ENCODE measurements at places on chromosomes 7 and 10.
A peak's percentile ranks its signal among the peaks of the same experiment; 100 is the strongest.

GRCh38 chr10:93973748-93974445 is 19.8 kb upstream of the PLCE1 start:
- H3K36me3 ChIP-seq: no peaks in the 10 kb centered on the region
- no peak overlapping the region for H3K4me3 ChIP-seq
- H3K27me3 ChIP-seq: peaks cover 3% of the 10 kb centered on the region
- no peak for DNase-seq
- no peaks in the 10 kb centered on the region for H3K4me1 ChIP-seq

GRCh38 chr7:135151132-135151531 is 3.3 kb downstream of the TMEM140 start:
- H3K36me3 ChIP-seq: no peaks in the 10 kb centered on the region
- no peaks in the 10 kb centered on the region for H3K27me3 ChIP-seq
- H3K4me3 ChIP-seq: no peak overlapping the region
- peak overlapping the region; percentile 50 for H3K27ac ChIP-seq
- no peak for DNase-seq

DNA sequence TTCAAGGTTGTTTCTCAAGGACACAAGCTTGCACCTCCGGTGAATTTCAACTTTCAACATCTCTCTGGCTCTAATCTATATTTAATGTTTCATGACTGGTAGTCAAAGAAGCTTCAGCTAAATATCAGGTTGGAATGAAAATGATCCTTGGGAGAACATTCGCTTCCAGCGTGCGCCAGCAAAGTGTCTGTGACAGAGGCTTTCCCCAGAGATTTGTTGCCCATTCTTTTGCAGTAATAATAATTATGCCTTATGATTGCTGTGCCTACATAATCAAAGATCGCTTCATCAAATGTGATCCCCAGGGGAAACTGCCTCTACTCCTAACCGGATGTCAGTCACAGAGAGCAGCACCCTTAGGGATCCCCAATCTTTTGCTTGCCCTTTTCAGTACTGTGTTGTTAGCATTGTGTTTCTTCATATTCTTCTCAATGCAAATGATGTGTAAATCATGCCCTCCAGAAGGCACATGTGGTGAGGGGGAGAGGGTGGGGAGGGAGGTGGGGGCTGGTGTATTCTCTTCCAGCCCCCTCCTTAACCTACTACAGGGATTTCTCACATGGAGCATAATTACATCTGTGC is 30.5 kb downstream of the FZD1 start:
- H3K4me1 ChIP-seq: no peaks in the 10 kb centered on the region
- no peak overlapping the region for H3K4me3 ChIP-seq
- no peak overlapping the region for H3K27ac ChIP-seq
- no peak for DNase-seq

DNA sequence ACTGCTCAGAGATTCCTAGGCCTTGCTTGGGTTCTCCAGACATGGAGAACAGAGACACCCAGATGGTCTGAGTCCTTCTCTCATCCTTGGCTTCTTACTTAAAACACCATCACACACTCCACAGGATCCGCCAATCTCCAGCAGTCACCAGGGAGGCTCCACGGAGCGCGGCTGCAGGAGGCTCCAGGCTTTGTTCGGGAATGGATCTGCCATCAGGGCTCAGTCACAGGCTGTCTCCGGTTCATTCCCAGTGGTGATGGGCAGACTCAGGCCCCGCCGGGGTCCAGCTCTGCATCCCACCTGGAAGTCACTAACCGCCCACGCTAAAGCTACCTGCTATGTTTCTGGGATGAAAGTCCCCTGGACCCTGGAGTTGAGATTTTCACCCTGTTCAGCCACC is 312.9 kb downstream of the TCERG1L start:
- H3K4me3 ChIP-seq: no peak overlapping the region
- no peaks in the 10 kb centered on the region for H3K4me1 ChIP-seq
- H3K27ac ChIP-seq: no peak overlapping the region

DNA sequence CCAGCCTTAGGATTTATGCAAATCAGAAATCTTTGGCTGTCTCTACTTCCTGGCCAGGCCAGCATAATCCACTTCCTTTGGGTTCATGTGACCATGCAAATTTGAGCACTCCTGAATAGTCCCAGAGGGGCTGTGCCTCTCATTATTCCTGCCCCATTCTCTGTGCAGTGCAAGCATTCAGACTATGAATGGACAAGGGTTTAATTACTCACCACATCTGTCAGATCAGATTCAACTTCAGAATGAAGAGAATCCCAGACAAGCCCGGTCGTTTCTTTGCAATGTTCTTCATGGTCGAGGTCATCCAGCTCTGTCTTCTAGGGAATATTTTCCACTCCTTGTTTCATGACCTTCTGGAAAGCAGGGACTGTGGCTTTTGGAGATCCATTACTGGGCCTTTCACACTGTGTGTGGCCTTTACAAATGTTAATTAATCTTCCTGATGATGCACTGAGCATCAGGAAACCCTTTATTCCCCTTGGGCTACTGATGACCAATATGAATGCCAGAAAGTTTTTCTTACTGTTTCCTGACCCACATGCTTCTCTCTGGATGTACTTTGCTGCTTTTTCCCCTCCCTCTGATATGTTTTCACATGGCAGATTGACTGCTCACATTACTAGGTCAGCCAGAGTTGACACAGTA is 217.6 kb upstream of the TCF7L2 start:
- no peak overlapping the region for H3K4me3 ChIP-seq
- H3K36me3 ChIP-seq: no peaks in the 10 kb centered on the region
- peaks cover 13% of the 10 kb centered on the region for H3K4me1 ChIP-seq
- DNase-seq: no peak
- no peaks in the 10 kb centered on the region for H3K27me3 ChIP-seq

DNA sequence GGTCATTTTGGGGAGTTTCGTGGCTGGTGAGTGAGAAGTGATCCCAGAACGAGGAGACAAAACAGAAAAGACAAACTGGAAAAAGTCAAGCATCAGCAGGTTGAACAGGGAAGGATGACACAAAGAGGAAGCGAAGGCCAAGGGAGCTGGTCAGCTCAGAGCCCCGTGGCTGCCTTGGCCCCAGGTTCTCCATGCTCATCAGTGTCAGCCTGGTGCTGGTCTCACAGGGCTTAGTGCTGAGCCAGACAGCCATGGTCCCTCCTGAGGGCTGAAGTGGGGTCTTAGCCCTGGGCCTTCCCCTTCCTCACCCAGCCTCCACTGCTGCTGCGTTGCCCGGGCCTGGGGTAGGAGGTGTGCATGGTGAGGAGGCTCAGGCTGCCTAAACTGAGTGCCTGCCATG is 183.6 kb downstream of the PFKFB3 start:
- no peak for DNase-seq
- no peak overlapping the region for H3K27ac ChIP-seq
- H3K4me3 ChIP-seq: no peak overlapping the region
- no peaks in the 10 kb centered on the region for H3K4me1 ChIP-seq
- H3K36me3 ChIP-seq: no peaks in the 10 kb centered on the region

DNA sequence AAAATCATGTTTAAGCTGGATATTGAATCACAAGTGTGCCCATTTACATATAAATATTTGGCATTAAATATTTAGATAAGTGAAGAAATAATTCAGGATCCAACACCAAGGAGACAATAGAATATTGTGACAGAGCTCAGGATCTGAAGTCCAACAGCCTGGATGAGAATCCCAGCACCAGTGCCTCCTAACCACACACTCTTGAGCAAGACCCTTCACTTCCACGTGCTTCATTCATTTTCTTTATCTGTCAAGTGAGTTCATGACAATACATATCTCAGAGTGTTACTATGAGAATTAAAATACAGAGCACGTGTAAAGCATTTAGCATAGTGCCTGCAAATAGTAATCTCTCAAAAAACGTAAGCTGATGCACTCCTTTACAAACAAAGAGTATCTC is 78.4 kb upstream of the IKZF1 start:
- H3K4me3 ChIP-seq: no peak overlapping the region
- H3K4me1 ChIP-seq: no peaks in the 10 kb centered on the region
- DNase-seq: no peak
- H3K36me3 ChIP-seq: no peaks in the 10 kb centered on the region

DNA sequence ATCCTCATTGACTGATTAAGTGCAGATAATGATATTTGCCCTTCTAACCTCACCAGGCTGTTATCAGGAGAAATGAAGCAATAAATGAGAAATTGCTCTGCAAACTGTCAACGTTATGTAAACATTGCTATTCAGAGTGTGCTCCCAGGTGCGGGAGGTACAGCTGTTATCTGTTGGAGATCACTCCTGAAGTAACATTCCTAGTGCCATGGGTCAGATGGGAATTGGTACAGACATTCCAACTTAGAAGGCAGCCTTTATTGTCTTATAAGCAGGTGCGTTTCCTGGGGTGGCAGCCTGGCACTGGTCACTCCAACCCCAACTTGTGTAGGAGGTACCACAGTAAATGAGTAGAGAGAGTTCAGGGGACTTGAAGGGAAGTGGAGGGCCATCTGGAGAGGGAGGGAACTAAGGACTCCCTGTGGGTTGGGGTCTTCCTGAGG is 36.8 kb downstream of the HK1 start:
- peaks cover 26% of the 10 kb centered on the region for H3K4me1 ChIP-seq
- H3K36me3 ChIP-seq: no peaks in the 10 kb centered on the region
- H3K27ac ChIP-seq: no peak overlapping the region

DNA sequence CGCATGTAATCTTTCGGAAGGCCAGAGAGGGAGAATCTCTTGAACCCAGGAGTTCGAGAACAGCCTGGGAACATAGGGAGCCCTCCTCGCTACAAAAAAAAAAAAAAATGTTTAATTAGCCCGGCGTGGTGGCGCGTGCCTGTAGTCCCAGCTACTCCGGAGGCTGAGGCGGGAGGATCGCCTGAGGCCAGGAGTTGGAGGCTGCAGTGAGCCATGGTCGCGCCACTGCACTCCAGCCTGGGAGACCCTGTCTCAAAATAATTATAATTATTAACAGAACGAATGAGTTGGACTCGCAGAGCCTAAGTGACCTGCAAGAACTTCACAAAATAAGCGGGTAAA is 794 bp downstream of the PCGF6 start:
- H3K36me3 ChIP-seq: peaks cover 29% of the 10 kb centered on the region
- H3K4me1 ChIP-seq: peaks cover 7% of the 10 kb centered on the region
- peak overlapping the region; percentile 81 for H3K27ac ChIP-seq
- H3K4me3 ChIP-seq: peak overlapping the region; percentile 86

GRCh38 chr10:16787361-16787791 is 29.8 kb downstream of the RSU1 start:
- DNase-seq: no peak
- no peaks in the 10 kb centered on the region for H3K36me3 ChIP-seq
- H3K27me3 ChIP-seq: no peaks in the 10 kb centered on the region
- H3K4me1 ChIP-seq: no peaks in the 10 kb centered on the region
- no peak overlapping the region for H3K27ac ChIP-seq
- H3K4me3 ChIP-seq: no peak overlapping the region

GRCh38 chr10:3780771-3781467 is 4.1 kb downstream of the KLF6 start:
- H3K36me3 ChIP-seq: peaks cover 52% of the 10 kb centered on the region
- H3K4me3 ChIP-seq: peak overlapping the region; percentile 96

GRCh38 chr7:73909051-73909941 is 48.3 kb downstream of the TMEM270 start:
- H3K4me1 ChIP-seq: peaks cover 13% of the 10 kb centered on the region
- H3K27me3 ChIP-seq: no peaks in the 10 kb centered on the region
- DNase-seq: peak; percentile 59
- H3K36me3 ChIP-seq: no peaks in the 10 kb centered on the region
- no peak overlapping the region for H3K4me3 ChIP-seq

GRCh38 chr10:113683300-113683699 is 3.6 kb downstream of the CASP7 start:
- H3K27me3 ChIP-seq: no peaks in the 10 kb centered on the region
- DNase-seq: no peak
- H3K27ac ChIP-seq: no peak overlapping the region
- no peaks in the 10 kb centered on the region for H3K36me3 ChIP-seq
- peaks cover 20% of the 10 kb centered on the region for H3K4me1 ChIP-seq
- H3K4me3 ChIP-seq: no peak overlapping the region

GRCh38 chr10:81280497-81281479 is 594.2 kb upstream of the NRG3 start:
- DNase-seq: no peak
- H3K36me3 ChIP-seq: no peaks in the 10 kb centered on the region
- H3K4me1 ChIP-seq: no peaks in the 10 kb centered on the region

DNA sequence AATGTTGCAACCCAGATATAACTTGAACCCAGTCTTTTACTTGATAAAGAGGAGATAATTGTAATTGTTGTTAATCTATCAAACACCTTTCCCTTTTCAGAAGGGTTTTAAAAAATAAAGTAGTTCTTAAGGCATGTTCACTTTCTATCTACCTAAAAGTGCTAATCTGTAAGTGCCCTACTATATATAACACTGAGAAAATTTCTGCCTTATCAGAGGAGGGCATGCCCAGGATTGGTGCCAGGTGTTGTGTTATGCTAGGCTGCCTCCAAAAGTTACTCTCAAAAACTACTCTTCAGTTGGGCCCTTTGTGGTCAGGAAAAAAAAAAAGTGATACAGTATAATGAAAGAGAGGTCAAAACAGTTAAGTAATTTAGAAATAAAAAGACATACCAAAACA is 36.3 kb downstream of the SMNDC1 start:
- peaks cover 33% of the 10 kb centered on the region for H3K4me1 ChIP-seq
- no peak for DNase-seq
- H3K4me3 ChIP-seq: no peak overlapping the region
- no peaks in the 10 kb centered on the region for H3K36me3 ChIP-seq

- H3K4me1 ChIP-seq: peaks cover 9% of the 10 kb centered on the region
- no peaks in the 10 kb centered on the region for H3K27me3 ChIP-seq
- no peaks in the 10 kb centered on the region for H3K36me3 ChIP-seq
- H3K27ac ChIP-seq: no peak overlapping the region
These were observed 122.3 kb downstream of the SPDYE5 start for GRCh38 chr7:75614401-75614800.

DNA sequence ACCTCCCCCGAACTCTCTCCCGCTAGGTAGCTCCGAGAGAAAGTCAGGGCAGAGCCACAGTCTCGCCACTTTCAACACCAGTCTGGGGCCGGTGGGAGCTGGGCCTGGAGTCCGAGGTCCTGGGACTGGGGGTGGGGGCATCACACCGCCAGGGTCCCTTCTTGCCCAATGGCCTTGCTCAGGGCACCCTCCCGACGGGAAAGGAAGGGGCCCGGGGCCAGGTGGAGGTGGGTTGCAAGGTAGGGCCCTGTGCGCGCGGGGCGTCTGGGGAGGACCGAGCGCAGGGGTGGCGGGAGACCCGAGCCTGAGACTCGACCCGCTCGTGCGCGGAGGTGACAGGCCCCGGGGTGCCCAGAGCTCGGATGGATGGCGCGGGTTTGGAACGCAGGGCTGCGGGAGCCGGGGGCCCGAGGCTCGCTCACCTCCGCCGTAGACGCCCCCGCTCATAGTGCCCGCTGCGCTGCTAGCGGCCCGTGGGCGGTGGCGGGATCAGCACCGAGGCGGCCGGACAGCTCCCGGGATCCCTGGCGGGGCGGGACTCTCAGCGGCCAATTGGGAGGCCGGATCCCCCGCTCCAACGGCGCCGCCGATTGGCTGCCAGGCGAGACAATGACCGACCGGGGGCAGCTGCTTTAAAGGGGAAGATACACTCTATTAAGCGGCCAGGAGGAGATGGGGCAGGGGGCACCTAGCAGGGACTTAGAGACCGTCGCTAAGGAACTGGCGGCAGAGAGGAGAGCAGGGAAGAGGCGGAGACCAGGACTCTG is at the start of gene ACTL6B:
Gene ACTL6B, minus strand, starts transcription at position 541 of the 767 bp plus-strand sequence. Its CDS starts 94 bp downstream, at position 447.
- H3K27me3 ChIP-seq: peaks cover 66% of the 10 kb centered on the region
- no peak within 1 kb of the TSS for H3K4me3 ChIP-seq

- H3K4me1 ChIP-seq: no peaks in the 10 kb centered on the region
- no peak overlapping the region for H3K27ac ChIP-seq
- H3K27me3 ChIP-seq: no peaks in the 10 kb centered on the region
- no peak overlapping the region for H3K4me3 ChIP-seq
- no peaks in the 10 kb centered on the region for H3K36me3 ChIP-seq
These were observed 103.9 kb upstream of the RET start for GRCh38 chr10:42972946-42973345.
